HuH-7 (cell line): ENCODE measurements at places on chromosomes 13 and 19.

- DNase-seq, result no peak
These were observed 50.9 kb downstream of the CCDC70 start for GRCh38 chr13:51912511-51913225.

DNA sequence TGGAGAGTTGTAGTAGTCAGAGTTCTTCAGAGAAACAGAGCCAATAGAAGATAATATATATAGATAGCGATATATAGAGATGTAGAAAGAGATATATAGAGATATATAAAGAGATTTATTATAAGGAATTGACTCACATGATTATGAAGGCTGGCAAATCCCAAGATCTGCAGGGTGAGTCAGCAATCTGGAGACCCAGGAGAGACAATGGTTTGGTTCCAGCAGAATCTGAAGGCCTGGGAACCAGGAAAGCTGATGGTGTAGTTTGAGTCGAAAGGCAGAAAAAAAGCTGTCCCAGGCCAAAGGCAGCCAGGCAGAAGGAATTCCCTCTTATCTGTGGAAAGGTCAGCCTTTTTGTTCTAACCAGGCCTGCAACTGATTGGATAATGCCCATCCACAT is 194.1 kb downstream of the NUFIP1 start:
- no peak for DNase-seq

- DNase-seq, result no peak
These were observed 7.2 kb downstream of the GARRE1 start for GRCh38 chr19:34261334-34262109.

DNA sequence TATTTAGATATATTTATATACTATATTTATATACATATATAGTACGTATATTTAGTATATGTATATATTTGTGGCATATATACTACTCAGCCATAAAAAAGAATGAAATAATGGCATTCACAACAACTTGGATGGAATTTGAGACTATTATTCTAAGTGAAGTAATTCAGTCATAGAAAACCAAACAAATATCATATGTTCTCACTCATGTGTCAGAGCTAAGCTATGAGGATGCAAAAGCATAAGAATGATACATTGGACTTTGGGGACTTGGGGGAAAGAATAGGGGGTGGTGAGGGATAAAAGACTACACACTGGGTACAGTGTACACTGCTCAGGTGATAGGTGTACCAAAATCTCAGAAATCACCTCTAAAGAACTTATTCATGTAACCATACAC is 1015.7 kb downstream of the EFNB2 start:
- DNase-seq, result no peak

DNA sequence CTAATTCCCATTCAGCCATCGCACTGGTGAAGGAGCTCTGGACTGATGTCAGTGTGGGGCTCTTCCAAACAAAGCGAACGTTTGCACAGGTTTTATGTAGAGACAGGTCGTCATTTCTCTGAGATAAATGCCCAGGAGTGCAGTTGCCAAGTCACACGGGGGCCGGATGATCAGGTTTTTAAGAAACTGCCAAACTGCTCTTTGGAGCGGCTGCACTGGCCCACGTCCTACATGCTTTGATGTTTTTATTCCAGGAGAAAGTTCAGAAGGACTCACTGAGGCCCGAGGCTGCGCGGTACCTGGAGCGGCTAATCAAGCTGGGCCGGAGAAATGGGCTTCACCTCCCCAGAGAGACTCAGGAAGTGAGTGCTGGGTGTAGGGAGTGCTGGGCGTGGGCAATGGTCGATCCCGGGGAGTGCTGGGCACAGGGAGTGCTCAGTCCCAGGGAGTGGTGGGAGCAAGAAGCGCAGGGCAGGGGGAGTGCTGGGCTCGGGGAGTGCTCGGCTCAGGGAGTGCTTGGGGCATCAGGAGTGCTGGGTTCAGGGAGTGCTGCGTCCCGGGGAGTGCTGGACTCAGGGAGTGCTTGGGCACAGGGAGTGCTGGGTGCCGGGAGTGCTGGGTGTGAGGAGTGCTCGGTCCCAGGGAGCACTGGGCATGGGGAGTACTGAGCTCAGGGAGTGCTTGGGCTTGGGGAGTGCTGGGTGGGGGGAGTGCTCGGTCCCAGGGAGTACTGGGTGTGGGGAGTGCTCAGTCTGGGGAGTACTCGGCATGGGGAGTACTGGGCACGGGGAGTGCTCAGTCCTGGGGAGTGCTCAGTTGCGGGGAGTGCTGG is 10.7 kb downstream of the THOP1 start:
- no peak for DNase-seq

GRCh38 chr19:1110809-1111640 is 7.2 kb downstream of the GPX4 start:
- DNase-seq, result no peak

DNA sequence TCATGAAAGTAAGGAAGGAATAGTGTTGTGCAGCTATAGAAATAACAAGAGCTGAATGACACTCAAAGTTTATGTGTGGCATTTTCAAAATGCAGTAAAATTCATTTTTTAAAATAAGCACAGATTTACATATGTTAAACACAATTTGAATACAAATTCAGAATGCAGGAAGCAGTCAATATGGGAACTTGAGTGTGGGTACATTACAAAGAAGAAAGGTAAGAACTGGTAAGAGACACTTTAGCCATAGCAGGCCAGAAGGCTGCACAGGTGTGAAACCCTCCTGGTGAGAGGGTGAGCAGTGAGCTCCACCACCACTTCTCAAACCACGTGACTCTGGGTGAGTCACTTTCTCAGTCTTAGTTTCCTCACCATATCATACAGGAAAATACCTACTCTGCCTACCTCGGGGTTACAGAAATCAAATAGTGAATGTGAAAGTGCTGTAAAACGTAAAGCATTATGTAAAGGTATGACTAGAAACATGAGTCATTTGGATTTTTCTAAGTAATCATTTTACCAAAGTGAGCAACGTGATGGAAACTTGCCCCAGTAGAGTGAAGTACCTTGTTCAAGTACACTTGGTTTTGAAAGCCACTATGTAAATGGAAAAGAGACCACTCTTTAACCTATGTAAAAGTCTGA is 40.5 kb downstream of the USP12 start:
- no peak for DNase-seq
